GM23338 (cell line): ENCODE measurements at places on chromosomes 2 and 18. TPM values are rescaled to one million over a fixed set of nuclear protein-coding genes. Genes with fewer than 3 reads are reported as not detected.

GRCh38 chr2:186848873-186849578, at the start of gene ZSWIM2:
TSS of gene ZSWIM2 (minus strand) at chr2:186849170. CDS start at chr2:186849130, 40 bp downstream.
- DNase-seq: peak; percentile 96

GRCh38 chr2:80073134-80073561, 231.4 kb downstream of the LRRTM1 start:
- peak; percentile 91 for DNase-seq

SMIM21 gene
- total RNA-seq: not detected in 2 replicates

GRCh38 chr2:222960126-222960525, 91.9 kb upstream of the KCNE4 start:
- DNase-seq: no peak

MMADHC gene
- 135 and 147 TPM in 2 replicates for total RNA-seq

SYT4 gene
- total RNA-seq: 10.4 and 13.9 TPM in 2 replicates

GRCh38 chr18:5520464-5520863, 23.3 kb downstream of the EPB41L3 start:
- no peak for DNase-seq
